ENCODE measurements at places on chromosomes 5 and 9.

DNA sequence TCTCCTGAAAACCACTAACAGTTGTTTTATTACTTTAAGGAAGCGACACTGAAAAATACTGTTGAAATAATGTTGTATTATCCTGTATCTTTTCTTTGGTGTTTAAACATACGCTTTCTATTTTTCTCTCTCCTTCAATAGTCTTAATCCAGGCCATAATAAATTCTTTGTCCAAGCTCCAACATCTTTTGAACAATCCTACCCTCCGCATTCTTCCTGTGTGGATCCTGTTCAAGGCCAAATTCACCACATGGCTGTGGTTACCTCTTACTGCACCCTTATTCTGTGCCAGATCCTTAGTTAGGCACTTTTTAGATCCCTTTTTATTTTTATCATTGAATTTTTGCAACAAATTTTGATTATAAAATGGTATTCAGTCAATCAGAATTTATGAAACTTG, 1691.5 kb downstream of the MAT2B start:
- no peak for DNase-seq

DNA sequence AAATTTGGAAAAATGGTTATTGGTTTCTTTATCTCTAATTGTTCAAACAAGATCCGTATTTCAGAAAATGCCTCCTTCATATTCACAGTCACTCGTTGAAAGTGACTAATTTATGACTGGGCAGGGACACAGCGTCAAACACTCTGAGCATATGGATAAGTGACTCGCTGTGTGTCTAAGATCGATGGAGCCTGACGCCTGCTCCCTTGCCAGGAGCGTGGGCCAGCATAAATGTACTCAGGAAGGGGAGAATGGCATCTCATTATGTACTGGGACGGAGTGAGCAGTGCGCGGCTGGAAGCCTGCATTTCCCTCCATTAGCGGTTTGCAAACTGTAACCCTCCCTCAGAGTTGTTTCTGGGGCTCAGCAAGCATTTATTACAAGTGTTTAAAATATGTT, 79.8 kb upstream of the CAST start:
- DNase-seq, result no peak

DNA sequence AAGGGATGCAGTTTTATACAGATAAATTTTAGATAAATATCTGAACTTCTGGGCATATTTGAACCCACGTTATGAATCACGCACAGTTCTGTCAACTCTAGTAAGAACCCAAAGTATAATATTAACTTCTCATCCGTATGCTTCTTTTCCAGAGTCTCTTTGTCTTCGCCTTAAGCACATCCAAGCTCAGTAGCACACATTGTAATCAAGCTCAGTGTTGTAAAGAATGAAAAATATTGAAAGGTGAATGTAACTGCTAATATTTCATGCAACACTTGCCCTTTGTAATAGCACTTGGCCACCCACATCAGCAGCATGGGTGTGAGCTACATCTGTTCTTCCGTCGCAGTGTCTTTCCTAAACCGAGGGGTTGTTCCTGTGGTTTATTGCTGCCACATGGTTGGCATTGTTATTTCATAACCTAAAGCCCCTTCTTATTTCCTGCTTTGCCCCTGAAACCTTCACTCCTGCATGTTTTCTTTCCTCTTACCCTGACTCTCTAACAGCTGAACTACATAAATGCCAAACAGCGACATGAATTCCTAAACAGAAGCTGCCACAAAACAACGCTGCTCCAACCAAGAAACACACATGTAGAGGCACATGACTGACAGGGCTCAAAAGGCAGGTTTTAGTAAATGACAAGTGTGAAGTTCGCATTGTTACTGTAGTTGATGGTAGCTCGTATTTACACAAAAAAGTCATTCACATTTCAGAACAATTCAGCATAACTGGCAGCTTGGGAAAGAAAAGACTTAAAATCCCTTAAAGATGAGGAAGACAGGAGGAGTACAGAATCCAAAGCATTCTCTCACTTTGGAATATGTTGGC, 190.1 kb upstream of the MEF2C start:
- no peak for DNase-seq

GRCh38 chr5:137090151-137090550, 409.0 kb downstream of the SPOCK1 start:
- DNase-seq, result no peak

- DNase-seq, result no peak
These were observed 204.2 kb upstream of the PTGER4 start for GRCh38 chr5:40475561-40475960.

DNA sequence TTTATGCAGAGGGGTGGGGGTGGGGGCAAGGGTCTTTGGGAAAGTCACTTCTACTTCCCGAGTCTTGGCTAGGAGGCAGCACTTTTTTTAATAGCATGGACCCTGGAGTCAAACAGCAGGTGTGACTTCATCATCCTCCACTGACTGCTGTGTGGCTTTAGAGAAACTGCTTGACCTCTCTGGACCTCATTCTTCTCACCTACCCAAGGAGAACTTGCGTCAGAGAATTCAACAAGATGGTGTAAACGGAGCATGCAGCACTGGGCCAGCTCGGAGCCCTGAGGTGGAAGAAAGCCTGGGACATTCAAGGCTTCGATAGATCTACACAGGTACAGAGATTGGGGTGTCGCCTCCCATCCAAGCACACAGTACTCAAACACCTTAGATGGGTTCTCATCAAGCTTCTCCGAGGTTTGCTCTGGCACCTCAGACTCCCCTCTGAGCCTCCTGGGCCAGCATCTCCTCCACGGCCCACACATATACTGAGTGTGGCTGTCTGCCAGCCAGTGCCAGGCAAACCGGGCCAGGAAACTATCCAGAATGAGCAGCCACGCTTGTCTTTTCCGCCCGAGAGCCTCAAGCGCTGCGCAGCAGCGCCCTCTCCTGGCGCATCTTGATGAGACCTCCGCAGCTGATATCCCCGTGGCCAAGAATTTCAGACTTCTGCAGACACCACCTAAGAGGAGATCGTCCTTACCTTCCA, 4.6 kb upstream of the SLC25A48 start:
- peak; percentile 39 for DNase-seq

- DNase-seq, result no peak
These were observed 105.0 kb downstream of the FBXL7 start for GRCh38 chr5:15604986-15605385.

GRCh38 chr9:98144076-98144475, 25.1 kb upstream of the TRIM14 start:
- no peak for DNase-seq

DNA sequence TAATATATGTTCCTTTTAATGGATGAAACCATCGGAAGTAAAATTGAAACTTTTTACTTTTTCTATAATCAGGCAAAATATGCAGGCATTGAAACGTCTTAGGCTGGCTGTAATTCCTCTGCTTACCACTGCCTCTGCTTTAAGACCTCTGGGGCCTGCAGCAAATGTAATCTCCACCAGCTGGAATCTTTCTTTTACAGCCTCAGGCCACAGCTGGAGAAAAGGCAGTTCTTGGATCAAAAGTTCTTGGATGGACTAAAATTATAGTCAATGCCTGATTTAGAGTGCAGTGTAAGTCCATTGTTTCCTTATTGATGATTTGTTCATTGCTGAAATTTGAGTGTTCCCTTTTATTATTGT, 396.7 kb downstream of the KCTD16 start:
- DNase-seq, result no peak

DNA sequence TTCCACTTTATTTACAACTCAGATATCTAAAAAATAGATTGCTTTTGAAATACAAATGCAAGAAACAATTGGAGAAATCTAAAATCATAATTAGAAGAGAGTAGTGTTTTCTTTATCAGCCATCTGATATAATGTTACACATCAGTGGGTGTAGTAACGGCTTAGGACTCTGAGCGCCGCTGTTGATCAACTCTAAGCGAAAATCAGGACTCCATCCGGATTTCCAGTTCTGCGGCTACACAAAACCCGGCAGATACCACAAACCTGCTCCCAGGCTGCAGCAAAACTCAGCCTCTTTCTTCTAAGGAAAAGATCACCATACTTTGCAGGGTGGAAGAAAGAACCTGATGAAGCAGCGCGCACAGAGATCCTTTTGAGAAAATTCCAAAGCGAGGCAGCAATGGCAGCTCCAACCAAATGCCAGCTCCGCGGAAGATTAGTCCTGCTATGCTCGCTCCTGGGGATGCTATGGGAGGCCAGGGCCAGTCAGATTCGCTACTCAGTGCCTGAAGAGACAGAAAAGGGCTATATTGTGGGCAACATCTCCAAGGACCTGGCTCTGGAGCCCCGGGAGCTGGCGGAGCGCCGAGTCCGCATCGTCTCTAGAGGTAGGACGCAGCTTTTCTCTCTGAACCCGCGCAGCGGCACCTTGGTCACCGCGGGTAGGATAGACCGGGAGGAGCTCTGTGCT, at the start of gene PCDHGA9:
PCDHGA9 (plus strand) TSS at position 226 of the 691 bp plus-strand sequence; CDS start at position 401, 175 bp downstream.
- DNase-seq, result no peak

DNA sequence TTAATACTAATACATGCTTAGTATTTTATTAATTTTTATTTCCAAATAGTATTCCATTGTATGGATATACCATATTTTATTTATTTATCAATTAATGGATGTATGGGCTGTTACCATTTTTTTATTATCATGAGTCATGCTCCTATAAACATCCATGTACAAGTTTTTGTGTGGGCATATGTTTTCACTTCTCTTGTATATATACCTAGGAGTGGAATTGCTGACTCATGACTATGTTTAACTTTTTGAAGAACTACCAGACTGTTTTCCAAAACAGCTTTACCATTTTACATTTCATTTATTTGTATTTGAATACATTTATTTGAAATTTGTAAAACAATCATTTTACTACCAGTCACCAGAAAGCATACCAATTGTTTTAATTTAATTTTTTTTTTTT, 14.1 kb upstream of the LRRC19 start:
- no peak for DNase-seq

DNA sequence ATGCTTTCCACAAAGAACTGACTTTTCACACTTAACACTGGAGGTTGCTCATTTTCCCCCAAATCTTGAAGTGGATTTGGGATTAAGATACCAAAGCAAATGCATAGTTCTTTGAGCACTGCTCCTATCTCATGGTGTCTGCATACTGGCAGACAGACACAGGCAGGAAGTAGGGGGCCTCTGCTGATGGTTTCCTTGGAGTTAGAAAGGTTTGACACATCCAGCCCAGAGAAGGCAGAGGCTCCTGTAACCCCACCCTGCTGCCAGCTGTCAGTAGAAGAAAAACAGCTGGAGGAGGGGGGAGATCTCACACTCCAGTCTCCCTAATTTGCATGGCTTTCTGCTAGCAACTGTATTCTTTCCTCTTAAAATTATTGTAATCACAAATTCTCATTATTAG, 44.1 kb downstream of the APTX start:
- no peak for DNase-seq

GRCh38 chr5:144189800-144190429, 19.2 kb downstream of the KCTD16 start:
- peak; percentile 64 for DNase-seq

GRCh38 chr9:28779243-28779642, 1206.0 kb upstream of the C9orf72 start:
- no peak for DNase-seq

- DNase-seq, result no peak
These were observed 169.1 kb upstream of the PIK3R1 start for GRCh38 chr5:68046445-68046844.

- DNase-seq, result no peak
These were observed 4.9 kb downstream of the PCDHGC5 start for GRCh38 chr5:141493500-141494422.

GRCh38 chr5:135998889-135999288, 29.9 kb upstream of the TGFBI start:
- no peak for DNase-seq

GRCh38 chr9:97860451-97861147, 7.6 kb downstream of the FOXE1 start:
- no peak for DNase-seq

DNA sequence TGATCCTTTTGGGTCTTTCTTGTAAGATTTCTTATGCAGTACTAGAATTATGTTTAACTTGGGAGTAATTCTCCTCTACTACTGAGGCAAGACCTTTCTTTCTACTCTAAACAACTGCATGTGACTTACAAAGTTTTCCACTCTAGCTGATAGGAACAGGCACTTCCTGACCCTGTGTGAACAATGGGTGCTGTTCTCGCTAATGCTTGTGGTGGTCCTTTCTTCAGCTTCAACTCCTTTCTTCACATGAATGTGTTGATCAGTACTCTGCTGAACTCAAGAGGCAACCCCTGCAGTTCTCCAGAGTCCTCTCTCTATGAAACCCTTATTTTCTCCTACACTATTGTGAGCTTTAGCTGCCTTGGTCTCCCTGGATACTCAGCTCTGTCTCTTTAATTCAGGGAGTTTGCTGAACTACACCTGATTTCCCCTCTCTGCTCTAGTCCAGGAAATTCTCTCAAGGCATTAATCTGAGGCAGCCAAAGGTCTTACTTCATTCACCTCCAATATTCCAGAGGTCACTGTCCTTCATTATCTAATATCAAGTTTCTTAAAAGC, 484.6 kb upstream of the PIK3R1 start:
- DNase-seq, result no peak

DNA sequence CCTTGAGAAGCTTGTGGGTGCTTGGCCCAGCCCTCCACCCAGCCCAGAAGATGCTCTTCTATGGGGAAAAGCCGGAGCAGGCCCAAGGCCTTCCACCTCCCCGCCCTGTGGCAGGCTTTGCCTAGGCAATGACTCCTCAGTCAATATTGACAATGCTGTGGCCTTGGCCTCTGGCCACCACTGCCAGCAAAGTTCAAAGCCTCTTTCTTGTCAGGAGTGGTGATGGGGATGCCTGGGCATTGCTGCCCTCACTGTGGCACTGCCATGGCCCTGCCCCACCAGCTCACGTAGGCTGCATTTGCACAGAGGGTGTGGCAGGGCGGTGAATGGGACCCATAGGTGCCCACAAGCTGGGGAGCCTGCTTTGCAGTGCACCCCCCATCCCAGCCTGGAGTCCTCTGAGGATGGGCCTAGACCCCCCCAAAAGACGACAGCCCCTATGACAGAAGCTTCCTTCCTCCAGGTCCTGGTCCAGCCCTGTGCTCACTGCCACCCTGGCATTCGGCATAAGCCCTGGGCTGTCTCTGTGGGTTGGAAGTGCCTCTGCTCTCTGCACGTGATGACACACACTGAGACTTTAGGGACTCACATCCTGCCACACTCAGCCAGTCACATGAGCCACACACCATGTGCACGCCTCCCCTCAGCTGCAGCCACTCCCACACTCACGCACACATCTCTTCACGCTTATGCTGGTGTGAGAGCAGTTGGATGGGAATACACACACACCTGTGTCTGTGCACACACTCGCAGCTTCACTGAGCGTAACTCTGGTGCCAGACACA, 31.1 kb downstream of the MORN5 start:
- DNase-seq, result no peak

GRCh38 chr9:123483191-123483803, 127.3 kb downstream of the CRB2 start:
- no peak for DNase-seq

DNA sequence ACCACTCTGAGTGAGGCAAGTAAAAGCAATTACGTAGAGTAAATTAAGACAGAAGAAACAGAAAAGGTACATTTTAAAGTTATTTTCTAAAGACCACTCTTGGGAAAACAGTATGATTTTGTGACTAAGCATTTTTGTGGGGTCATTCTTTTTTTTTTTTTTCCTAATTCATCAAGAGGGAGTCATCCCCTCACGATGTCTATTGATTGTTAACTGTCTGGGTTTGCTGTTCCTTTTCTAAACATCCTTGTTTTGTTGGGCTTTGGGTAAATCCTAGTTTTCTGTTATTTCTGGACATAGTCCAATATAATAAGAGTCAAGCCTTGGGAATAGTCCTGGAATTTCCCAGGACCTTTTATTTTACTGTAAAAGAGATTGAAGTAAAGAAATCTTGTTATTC, 63.8 kb downstream of the ANKRD55 start:
- no peak for DNase-seq
